Activated CD4-positive, alpha-beta T cell treated with anti-CD3 and anti-CD28 coated beads for 1 hour (primary cell): ENCODE measurements at places on chromosomes 1 and 21.

- DNase-seq, result no peak
Observed at GRCh38 chr1:248243204-248243603, 12.0 kb downstream of the OR2M4 start.

GRCh38 chr1:197797010-197797409 lies 21.7 kb upstream of the DENND1B start:
- no peak for DNase-seq

GRCh38 chr1:31390071-31390470 lies 17.2 kb upstream of the FABP3 start:
- no peak for DNase-seq

DNA sequence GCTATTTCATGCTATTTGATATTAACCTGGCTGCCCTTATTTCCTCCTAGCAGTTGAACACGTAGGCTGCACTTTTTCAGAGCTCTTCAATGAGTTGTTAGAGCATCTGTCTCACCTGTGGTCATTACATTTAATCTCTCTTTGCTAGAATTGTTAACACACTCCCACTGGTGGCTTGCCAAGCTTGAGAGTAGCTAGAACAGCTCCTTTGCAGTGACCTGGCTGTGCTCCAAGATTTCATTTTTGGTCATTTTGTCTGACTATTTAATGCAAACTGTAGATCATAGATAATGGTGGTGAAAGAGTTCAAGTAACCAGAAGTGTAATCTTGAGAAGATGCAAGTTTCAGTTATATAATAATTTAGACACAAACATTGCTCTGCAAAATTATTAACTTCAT lies 105.6 kb downstream of the LRRC7 start:
- no peak for DNase-seq

DNA sequence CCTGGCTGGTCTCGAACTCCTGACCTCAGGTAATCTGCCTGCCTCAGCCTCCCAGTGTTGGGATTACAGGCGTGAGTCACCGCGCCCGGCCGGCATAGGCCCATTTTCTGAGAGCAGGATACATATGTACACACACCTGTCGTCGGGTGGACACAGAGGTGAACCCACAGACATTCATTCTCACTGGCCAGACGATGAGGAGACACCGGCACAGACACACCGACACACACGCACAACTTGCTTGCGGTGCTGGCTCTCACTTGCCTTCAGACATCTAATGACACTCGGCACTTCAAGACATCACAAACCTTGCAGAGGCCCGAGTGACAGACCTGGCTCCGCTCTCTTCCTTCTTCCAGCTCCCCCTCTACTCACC lies 579 bp downstream of the PTCH2 start:
- no peak for DNase-seq

DNA sequence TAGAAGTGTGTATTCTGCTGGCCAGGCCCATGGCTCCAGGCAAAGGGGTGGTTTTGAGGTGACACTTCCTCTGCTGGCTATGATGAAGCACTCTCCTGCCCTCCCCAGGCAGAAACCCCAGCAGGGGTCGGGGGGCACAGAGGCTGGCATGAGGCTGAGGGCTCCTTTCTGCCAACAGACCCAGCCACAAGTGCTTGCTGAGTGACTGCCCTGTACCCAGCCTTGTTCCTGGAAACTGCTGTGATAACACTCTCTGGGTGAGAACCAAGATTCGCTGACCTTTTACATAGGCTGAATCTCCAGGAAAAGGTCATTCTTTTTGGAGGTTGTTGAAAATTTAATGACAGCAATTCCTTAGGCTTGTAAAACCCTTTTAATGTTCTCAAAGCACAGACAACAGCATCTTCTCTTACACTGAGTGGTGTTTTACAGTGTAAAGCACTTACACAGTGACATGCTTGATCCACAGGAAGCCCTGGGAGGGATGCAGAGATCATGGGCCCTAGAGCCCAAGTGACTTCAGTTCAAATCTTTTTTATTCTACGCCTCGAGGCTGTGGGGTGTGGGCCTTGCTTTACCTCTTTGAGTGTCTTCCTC lies 155.5 kb upstream of the FGGY start:
- DNase-seq, result no peak

DNA sequence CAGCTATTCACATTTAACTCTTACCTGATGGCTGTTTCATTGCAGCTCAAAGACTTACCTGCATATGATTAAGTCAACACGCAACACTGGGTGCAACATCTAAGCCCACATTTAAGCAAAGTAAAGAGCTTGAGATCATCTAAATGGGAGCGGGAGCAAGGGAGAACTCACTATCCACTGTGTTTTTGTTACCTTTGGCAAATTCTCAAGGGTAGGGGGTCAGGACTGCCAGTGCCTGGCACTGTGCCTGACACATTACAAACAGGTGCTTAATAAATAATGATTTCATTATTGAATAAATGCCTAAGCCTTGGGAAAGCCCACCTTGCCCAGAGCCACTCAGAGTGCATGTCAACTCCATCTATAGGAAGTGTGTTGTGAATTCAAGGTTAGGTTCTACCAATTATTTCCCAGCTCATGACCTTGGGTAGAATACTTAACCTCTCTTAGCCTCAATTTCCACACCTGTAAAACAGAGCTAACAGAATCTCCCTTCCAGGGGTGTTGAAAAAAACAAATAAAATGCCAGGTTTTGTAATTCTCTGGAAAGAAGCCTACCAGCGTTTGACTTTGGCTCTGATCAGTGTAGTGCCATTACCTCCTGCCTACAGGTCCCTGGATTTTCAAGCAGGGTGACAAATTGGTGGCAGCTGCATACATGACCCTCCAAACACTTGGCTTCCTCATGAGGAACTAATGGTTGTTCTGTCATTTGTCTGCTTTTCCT lies 109.7 kb downstream of the TGFBR3 start:
- DNase-seq, result no peak

GRCh38 chr1:211420845-211421454 lies 71.0 kb downstream of the RD3 start:
- no peak for DNase-seq

- DNase-seq, result no peak
Observed at GRCh38 chr1:35386959-35387358, 118.5 kb downstream of the ZMYM4 start.

GRCh38 chr1:92989936-92990583 lies 28.8 kb upstream of the DIPK1A start:
- DNase-seq, result no peak
